Activated CD4-positive, alpha-beta T cell treated with anti-CD3 and anti-CD28 coated beads, Interleukin-2, amount 10 ng/mL, durations not matched to agents 24 days and 14 days (primary cell): ENCODE measurements at places on chromosomes 5 and 9. TPM values are rescaled to one million over a fixed set of nuclear protein-coding genes. Genes with fewer than 3 reads are reported as not detected.

AMACR gene
- total RNA-seq: 6.4 and 7.7 TPM in 2 replicates

SH3GL2 gene
- not detected in 2 replicates for total RNA-seq

AGXT2 gene
- not detected in 2 replicates for total RNA-seq

BHMT2 gene
- total RNA-seq: not detected in 2 replicates

SLC36A3 gene
- total RNA-seq: not detected in 2 replicates

NXNL2 gene
- not detected in 2 replicates for total RNA-seq

SPATA31D3 gene
- total RNA-seq: not detected in 2 replicates

DDX4 gene
- total RNA-seq: 0.19 and 0.40 TPM in 2 replicates

MTX3 gene
- 26.8 and 27.8 TPM in 2 replicates for total RNA-seq

PCDHGB5 gene
- total RNA-seq: 0.43 and 0.47 TPM in 2 replicates

- H3K36me3 ChIP-seq: no peaks in the 10 kb centered on the region
- no peak overlapping the region for H3K4me3 ChIP-seq
- no peaks in the 10 kb centered on the region for H3K27me3 ChIP-seq
- no peak overlapping the region for H3K27ac ChIP-seq
- no peaks in the 10 kb centered on the region for H3K4me1 ChIP-seq
Observed at GRCh38 chr9:17322882-17323864, 188.3 kb downstream of the CNTLN start.

DNA sequence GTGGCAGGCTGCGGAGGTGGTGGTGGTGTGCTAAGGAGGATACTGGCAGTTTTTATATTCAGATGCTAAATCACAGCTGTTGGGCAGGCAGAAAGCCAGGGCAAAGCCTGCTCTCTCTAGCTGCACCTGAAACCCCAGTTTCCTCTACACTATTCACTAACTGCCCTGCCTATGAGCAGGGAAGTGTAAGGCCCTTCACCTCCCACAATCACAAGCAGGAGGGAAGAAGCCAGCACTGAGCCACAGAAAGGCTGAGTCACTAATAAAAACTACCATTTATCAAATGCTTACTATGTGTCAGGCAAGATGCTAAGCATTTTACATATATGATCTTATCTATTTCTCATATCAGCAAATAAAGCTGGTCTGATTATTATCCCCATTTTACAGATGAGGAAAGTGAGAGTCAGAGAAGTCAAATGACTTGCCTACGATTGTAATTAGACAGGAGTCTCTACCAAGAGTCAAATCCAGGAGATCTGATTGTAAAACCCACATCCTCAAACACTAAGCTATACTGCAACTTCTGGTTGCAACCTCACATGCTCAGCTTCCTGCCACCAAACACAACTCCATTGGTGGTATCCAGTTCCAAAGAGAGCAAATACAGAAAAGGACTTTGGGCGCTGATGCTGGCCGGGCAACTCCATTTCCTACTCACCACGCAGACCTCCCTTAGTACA lies 17.7 kb upstream of the IL6ST start:
- H3K4me1 ChIP-seq: peaks cover 28% of the 10 kb centered on the region
- no peaks in the 10 kb centered on the region for H3K27me3 ChIP-seq
- peak overlapping the region; percentile 47 for H3K27ac ChIP-seq
- DNase-seq: peak; percentile 84
- H3K4me3 ChIP-seq: peak overlapping the region; percentile 47

DNA sequence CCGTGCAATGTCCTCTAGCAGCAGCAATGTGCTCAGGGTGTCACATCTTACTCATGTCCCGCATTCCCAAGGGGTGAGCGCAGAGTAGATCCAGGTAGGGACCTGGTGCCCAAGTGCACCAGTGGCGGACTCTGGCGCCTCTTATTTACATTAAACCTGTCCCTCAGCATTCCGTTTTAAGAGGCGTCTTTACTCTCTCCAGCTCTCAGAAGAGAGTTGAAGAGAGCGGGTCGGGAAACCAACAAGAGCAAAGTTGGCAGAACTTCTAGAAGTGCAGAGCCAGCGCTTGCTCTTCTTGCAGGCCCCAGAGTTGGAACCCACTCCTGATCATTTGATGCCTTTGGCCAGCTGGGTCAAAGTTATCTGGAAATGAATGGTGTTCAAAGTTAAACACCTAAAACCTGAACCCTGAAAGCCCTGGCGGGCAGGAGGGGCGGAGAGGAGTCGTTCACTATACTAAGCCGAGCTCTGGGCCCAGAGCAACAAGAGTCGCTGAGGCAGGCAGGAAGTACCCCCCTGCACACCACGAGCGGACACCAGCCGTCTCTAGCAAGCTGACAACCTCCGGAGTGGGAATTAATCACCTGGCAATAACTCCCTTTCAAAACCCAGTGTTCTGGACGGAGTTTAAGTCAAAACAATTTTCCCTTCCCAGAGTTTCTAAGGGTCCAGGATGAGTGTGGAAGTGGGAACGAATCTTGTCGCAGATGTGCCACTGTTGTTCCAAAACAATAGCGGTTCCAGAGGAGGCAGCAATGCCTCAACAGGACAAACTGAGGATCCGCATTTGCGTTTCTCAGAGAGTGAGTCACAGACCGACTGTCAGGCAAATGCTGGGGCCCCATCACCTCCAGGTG lies 122.8 kb downstream of the TMEM161B start:
- DNase-seq: peak; percentile 61
- peak overlapping the region; percentile 64 for H3K4me3 ChIP-seq
- no peaks in the 10 kb centered on the region for H3K36me3 ChIP-seq
- H3K27me3 ChIP-seq: peaks cover 38% of the 10 kb centered on the region
- peaks cover 20% of the 10 kb centered on the region for H3K4me1 ChIP-seq

DNA sequence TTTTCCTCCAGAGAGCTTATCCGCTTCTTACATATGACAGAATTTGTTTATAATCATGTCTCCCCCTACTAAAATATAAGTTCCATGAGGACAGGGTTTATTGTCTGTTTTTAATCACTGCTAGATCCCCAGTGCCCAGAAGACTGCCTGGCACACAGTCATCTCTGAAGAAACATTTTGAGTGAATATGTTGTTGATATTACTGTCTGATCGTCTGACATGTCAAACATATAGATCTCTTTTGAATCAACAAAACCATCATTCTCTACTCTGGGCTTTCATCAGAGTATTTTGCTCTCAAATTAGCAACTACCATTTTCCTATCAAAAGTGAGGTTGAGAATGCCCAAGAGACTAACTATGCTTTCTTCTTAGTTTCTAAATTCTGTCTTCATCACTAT lies 67.3 kb upstream of the SHISAL2B start:
- H3K36me3 ChIP-seq: no peaks in the 10 kb centered on the region
- no peaks in the 10 kb centered on the region for H3K4me1 ChIP-seq
- no peak overlapping the region for H3K4me3 ChIP-seq
- H3K27me3 ChIP-seq: peaks cover 7% of the 10 kb centered on the region

DNA sequence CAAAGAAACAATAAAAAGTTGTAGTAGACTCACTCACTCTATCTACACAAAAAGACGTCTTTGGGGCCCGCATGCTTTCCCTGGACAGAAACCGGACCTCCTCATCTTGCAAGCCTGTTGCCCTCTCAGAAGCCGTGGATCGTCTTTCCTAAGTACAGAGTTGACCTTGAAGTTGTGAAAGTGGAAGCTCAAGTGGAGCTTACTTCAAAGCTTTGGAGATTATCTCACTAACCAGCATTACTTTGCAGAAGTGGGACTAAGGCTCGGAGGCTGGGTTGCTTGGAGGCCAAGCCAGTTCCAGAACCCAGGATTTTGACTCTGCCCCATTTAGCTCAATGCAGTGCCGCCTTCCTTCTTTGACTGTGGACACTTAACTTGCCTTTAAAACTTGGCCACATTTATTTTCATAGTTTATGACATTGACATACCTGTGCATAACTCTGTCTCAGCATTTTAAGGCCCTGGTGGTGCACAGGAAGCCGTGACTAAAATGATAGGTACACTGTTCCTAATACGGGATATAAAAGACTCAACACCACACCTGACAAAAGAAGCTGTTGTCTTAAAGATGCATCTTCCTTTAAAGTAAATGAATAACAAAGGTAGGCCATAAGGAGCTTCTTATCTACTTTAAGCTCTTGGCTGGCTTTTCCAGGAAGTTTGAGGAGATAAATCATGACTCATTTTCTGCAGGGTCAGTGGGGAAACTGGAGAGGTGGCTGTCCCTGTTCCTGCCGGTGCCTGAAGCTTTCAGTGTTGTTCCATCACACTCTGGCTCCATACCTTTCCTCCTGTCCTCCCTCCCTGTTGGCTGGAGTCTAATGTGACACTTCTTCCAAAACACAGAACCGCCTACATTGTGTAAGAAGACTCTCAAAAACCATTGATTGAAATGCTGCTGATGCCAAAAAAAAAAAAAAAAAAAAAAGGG lies 10.7 kb downstream of the SLC25A25 start:
- H3K4me3 ChIP-seq: peak overlapping the region; percentile 40
- H3K27ac ChIP-seq: peak overlapping the region; percentile 71
- no peak for DNase-seq
- H3K36me3 ChIP-seq: peaks cover 9% of the 10 kb centered on the region

DNA sequence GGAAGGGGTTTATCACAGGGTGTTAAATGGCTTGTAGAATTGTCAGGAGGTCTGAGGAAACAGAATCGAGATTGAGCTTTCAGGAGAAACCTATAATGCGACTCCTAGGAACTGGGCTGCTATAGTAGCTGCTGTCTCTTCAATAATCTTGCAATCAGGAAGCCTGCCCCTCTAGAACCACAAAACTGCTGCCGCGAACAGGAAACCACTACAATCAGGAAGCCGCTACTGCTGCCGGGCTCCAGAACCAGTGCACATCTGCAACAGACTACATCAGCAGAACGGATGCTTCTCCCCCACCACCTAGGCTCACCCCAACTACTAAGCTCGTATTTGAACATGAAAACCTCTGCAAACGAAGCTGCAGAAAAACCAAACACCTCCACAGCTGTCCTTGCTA lies 31.6 kb downstream of the TNFSF8 start:
- DNase-seq: peak; percentile 95
- H3K4me1 ChIP-seq: peaks cover 61% of the 10 kb centered on the region
- H3K36me3 ChIP-seq: peaks cover 56% of the 10 kb centered on the region
- no peaks in the 10 kb centered on the region for H3K27me3 ChIP-seq
- no peak overlapping the region for H3K4me3 ChIP-seq
- H3K27ac ChIP-seq: no peak overlapping the region

DNA sequence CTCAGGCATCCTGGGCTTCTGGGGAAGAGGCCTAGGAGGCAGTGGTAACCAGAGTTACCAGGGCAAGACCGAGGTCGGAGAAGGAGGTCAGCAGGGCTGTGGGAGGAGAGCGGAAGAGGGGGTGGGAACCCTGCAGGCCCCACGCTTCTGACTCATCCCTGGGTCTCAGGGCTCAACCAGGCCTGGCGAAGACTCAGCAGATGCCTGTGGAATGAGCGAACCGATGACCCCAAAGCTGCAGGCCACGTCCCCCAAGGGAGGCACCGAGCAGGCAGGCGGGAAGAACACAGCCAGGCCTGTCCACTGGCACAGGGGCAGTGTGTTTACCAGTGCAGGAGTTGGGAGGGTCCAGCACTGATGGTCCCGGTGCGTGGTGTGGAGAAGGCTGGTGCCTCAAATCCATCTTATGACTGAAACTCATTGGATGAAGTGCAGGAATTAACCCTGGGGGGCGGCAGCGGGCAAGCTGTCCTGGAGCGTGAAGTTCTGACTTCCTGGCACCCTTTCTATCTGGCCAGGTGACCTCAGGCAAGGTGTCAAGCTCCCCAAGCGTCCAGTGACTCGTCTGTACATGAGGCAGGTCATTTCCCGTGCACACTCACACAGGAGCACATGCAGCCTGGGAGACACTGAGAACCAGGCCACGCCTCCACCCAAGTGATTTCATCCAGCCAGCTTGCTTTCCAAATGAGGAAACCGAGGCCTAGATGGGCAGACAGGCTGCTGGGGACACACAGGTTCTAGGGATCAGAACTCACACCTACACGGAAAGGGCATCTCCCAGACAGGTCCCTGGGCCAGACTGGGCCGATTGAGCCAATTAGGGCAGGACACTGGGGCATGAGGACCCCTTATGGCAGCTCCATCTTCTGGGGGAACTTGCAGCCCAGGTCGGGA lies 69.1 kb downstream of the ADAMTS2 start:
- no peak overlapping the region for H3K4me3 ChIP-seq
- no peaks in the 10 kb centered on the region for H3K27me3 ChIP-seq
- no peak for DNase-seq
- no peaks in the 10 kb centered on the region for H3K4me1 ChIP-seq
- no peaks in the 10 kb centered on the region for H3K36me3 ChIP-seq

DNA sequence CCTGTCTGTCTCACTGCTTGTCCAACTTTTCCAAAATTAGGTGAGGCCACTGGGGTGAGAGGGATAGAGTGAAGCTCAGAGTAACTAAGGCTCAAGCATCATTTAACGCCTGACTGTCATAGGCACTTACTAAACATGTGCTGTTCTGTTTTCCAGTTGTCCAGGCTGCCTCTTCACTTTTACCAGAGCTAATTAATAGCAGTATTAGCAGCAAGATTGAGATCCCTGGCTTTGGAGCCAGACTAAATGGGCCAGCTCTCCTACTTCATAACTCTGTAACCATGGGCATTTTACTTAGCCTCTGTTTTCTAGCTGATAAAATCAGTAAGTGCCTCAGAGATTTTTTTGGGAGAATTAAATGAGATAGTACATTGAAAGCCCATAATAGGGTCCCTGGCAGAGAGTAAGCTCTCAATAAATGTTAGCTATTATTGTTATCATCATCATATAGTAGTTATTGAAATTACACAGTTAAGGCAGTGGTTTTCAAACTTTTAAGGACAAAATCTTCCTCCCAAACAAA lies 146.2 kb upstream of the LHFPL2 start:
- DNase-seq: no peak
- no peak overlapping the region for H3K4me3 ChIP-seq
- no peak overlapping the region for H3K27ac ChIP-seq
- H3K36me3 ChIP-seq: no peaks in the 10 kb centered on the region
- no peaks in the 10 kb centered on the region for H3K27me3 ChIP-seq

- no peak overlapping the region for H3K4me3 ChIP-seq
- peaks cover 12% of the 10 kb centered on the region for H3K27me3 ChIP-seq
- peak overlapping the region; percentile 7 for H3K27ac ChIP-seq
- H3K36me3 ChIP-seq: peaks cover 57% of the 10 kb centered on the region
Observed at GRCh38 chr5:72234265-72234700, 85.8 kb downstream of the MRPS27 start.

DNA sequence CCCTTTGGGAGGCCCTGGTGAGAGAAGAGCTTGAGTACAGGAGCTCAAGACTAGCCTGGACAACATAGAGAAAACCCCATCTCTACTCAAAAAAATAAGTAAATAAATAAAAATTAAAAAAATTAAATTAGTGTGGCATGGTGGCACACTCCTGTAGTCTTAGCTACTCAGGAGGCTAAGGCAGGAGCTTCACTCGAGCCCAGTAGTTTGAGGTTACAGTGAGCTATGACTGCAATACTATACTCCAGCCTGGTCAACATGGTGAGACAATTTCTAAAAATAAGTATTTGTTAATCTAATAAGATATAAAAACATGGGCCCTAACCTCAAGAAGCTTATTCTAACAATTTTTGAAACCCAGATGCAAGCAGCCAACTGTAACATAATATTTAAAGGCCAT lies 7.6 kb downstream of the RNF38 start:
- no peak for DNase-seq
- H3K27ac ChIP-seq: no peak overlapping the region
- H3K4me3 ChIP-seq: no peak overlapping the region
- peaks cover 36% of the 10 kb centered on the region for H3K36me3 ChIP-seq
- H3K27me3 ChIP-seq: no peaks in the 10 kb centered on the region

GRCh38 chr9:110799396-110799795 lies 130.8 kb downstream of the MUSK start:
- no peak for DNase-seq
- H3K4me3 ChIP-seq: no peak overlapping the region
- no peak overlapping the region for H3K27ac ChIP-seq
- no peaks in the 10 kb centered on the region for H3K27me3 ChIP-seq
- H3K4me1 ChIP-seq: no peaks in the 10 kb centered on the region

GRCh38 chr5:173278172-173278571 lies 43.2 kb upstream of the NKX2-5 start:
- H3K27ac ChIP-seq: no peak overlapping the region
- no peaks in the 10 kb centered on the region for H3K36me3 ChIP-seq
- DNase-seq: no peak
- no peak overlapping the region for H3K4me3 ChIP-seq
- H3K4me1 ChIP-seq: peaks cover 2% of the 10 kb centered on the region
- H3K27me3 ChIP-seq: peaks cover 38% of the 10 kb centered on the region
